ENCODE measurements at places on chromosomes 3 and 15. TPM values are rescaled to one million over a fixed set of nuclear protein-coding genes. Genes with fewer than 3 reads are reported as not detected.

PLS1 gene
- total RNA-seq, result 12.2 TPM

CASR gene
- total RNA-seq, result 0.17 TPM

ST8SIA2 gene
- not detected for total RNA-seq

GATM gene
- total RNA-seq, result 720 TPM

GOLGA6L9 gene
- total RNA-seq, result 0.89 TPM

DNAH1 gene
- 6.0 TPM for total RNA-seq

FBXO40 gene
- 0.05 TPM for total RNA-seq

TP53BP1 gene
- total RNA-seq, result 11.3 TPM

CA12 gene
- 0.08 TPM for total RNA-seq

ACY1 gene
- total RNA-seq, result 69.5 TPM

PLSCR2 gene
- total RNA-seq, result not detected

GPR62 gene
- total RNA-seq, result not detected

CCR9 gene
- total RNA-seq, result not detected

DUOXA2 gene
- not detected for total RNA-seq

ZNF385D gene
- 0.09 TPM for total RNA-seq

LCTL gene
- total RNA-seq, result not detected

SLC12A8 gene
- 20.3 TPM for total RNA-seq

KCNAB1 gene
- 0.84 TPM for total RNA-seq

GASK1A gene
- total RNA-seq, result 22.8 TPM

PP2D1 gene
- not detected for total RNA-seq

SV2B gene
- 0.09 TPM for total RNA-seq

IQCF6 gene
- total RNA-seq, result not detected

FANCD2OS gene
- not detected for total RNA-seq

TMEM266 gene
- total RNA-seq, result 1.3 TPM

CCNDBP1 gene
- 160 TPM for total RNA-seq
